ENCODE measurements at places on chromosomes 5 and 9.

- DNase-seq: no peak
Measured at GRCh38 chr9:114124666-114125475, 25.8 kb upstream of the KIF12 start.

GRCh38 chr9:97907046-97907445 lies 15.3 kb downstream of the TRMO start:
- no peak for DNase-seq

GRCh38 chr5:10567121-10567591 lies 3.3 kb downstream of the ANKRD33B start:
- no peak for DNase-seq

GRCh38 chr9:111037708-111038330 lies 451 bp downstream of the LPAR1 start:
- no peak for DNase-seq

GRCh38 chr9:106761493-106761892 lies 101.5 kb upstream of the ZNF462 start:
- no peak for DNase-seq

DNA sequence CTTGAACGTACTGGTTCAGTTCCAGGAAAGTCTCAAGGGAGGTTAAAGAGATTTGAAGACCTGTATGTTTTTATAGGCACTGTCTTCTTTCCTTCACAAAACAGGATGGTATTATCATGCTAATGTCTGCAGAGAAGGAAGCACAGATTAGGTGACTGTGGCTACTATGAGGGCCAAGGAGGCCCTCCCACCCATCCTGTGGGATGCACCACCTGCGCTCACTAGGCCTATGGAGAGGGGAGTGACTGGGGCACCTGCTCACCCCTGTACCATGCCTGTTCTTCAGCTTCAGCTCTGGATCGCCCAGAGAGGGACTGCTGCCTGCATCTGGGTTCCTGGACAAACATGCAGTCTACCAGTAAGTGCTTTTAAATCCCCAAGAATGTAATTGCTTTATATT lies 469.4 kb downstream of the CCDC171 start:
- DNase-seq: no peak

GRCh38 chr5:148991566-148991965 lies 71.3 kb downstream of the SH3TC2 start:
- no peak for DNase-seq

- DNase-seq: no peak
Measured at GRCh38 chr5:95895771-95896170, 65.9 kb downstream of the ELL2 start.

Data from stimulated activated CD8-positive, alpha-beta memory T cell treated with anti-CD3 and anti-CD28 coated beads, Interleukin-7, amount 100 ng/mL, for 48 hours (primary cell).